Brain (organoid and tissue), 16 donors: ENCODE measurements at places on chromosomes 4 and X.

GRCh38 chr4:40427128-40427527 lies 92.0 kb downstream of the CHRNA9 start:
- DNase-seq: no peak

GRCh38 chr4:58453956-58454355 lies 1343.8 kb upstream of the IGFBP7 start:
- DNase-seq: peak; percentile 14

- peak; percentile 90 for DNase-seq
Observed at GRCh38 chr4:186297013-186297645, 31.1 kb downstream of the F11 start.

DNA sequence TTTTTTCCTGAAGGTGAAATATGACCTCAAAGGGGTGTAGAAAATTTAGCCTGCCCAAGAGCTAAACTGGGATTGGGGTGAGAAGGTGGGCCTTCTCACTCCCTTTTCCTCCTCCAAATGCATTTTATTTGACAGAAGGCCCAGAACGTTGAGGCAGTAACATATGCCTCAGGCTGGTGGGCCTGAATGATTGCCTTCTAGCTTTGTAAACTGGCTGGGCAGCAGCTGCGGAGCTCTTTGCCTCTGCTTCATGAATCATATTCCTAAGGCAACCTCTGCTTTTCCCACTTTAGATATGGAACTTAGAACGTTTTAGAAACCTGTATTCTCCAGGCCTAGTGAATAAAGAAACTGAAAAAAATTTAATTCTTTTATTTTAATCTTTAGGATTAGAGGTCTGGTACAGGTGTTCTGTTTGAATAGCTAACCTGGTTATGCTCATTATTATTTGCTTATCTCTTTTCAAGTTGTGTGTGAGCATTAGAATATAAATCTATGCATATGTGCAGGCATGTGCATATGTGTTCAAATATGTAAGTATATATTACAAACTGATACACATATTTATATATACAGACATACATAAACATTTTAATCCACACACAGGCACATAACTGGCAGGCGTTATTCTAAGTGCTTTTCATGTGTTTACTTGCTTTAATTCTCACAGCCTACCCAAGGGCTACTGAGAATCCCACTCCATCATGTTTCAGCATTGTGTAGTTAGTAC lies 11.5 kb downstream of the PRDM8 start:
- no peak for DNase-seq

DNA sequence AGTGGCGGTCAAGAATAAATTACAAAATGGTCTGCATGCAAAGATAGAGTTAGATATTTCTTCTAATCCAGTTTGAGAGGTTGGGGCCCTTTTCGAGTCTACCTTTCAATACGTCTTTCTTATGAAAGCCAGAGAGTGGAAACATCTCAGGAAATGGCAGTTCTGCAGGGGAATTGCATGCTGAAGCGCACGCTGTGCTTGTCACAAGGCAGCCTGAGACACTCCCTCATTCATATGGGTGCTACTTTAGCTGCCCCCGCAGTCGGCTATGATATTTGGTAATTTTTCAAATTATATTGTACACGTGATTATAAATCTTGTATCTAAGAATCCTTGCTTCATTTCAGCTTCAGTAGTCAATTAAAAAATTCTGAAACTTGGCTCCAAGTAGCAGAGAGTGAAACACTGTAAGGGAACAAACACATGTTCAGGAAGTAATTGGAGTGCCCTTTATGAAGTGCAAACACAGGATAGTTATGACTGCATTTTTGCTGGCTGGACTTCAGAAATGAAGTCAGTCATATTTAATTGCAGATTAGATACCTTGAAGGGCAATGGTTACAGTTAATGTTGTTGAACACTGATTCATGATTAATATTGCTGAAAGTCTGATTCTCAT lies 145.5 kb upstream of the NAP1L5 start:
- DNase-seq: peak; percentile 16

GRCh38 chr4:157929486-157929885 lies 243.3 kb downstream of the GASK1B start:
- DNase-seq: no peak

DNA sequence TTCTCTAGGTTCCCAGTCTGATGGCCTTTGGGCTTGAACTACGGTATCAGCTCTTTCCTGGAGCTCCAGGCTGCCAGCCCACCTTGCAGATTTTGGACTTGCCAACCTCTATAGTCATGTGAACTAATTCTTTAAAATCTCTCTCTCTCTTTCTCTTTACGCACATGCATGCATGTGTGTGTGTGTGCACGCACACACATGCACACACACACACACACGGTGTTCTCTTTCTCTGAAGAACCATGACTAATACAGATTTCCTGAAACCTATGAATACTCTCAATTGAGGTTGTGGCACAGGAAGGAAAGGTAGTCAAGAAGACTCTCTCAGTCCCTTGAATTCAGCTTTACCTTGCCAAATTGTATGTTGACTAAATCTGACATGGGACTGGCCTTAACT lies 6.2 kb upstream of the ZCCHC13 start:
- DNase-seq: no peak

- no peak for DNase-seq
Observed at GRCh38 chr4:137421796-137422195, 110.5 kb downstream of the PCDH18 start.

GRCh38 chr4:141713771-141714445 lies 77.5 kb downstream of the IL15 start:
- DNase-seq: no peak

GRCh38 chr4:35087218-35087617 lies 1157.1 kb downstream of the ARAP2 start:
- no peak for DNase-seq

- no peak for DNase-seq
Observed at GRCh38 chr4:183912585-183912984, 7.5 kb downstream of the STOX2 start.
